Stimulated activated CD8-positive, alpha-beta memory T cell treated with anti-CD3 and anti-CD28 coated beads, Interleukin-2, amount 100 ng/mL, for 1 hour (primary cell): ENCODE measurements at places on chromosomes 3 and 15.

GRCh38 chr15:65292938-65293518 is 2.8 kb upstream of the RNU5A-1 start:
- no peak for DNase-seq

- DNase-seq: no peak
These were observed 51.9 kb upstream of the PFN2 start for GRCh38 chr3:150022381-150023238.

DNA sequence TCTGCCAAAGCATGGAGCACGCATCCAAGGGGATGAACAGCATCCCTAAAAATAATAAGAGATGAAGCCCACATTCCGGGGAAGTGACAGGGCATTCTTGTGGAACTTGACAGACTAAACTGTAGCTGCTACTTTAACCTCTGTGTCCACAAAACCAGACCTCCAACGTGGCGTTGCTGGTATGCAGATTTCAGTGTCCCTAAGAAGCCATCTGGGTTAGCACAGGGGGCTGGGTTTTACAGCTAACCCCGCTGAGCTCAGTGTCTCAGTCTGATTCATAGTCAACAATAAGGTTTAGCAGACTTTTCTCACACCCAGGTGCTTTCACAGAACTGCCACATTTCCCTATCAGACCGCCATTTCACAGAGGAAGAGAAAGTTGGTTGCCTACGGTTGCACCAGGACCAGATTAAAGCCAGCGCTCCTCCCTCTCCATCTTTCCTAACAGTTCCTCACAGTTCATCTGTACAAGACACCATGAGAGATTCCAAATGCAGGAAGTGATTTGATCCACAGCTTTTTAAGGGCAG is 61.6 kb upstream of the CTDSPL start:
- no peak for DNase-seq

DNA sequence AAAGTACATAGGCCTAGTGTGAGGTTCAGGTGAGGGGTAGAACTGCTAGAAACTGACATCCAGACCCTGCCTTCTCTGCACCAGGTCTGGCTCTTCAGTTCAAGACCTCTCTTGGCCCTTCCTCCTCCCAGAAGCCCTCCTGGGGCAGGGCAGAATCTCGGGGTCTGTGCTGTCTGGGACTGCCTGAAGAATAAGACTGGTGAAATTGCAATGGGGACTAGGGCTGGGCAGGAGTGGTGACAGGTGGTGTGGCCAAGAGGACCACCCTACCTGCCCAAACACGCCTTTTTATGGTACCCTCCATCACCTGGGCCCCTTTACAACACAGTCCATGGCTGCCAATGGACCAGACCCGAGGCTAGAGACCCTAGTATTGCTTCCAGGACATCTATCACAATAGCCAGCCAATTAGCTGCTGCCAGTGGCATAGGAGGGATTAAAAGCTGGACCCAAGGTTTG is 1.5 kb upstream of the NCKIPSD start:
- DNase-seq: no peak

DNA sequence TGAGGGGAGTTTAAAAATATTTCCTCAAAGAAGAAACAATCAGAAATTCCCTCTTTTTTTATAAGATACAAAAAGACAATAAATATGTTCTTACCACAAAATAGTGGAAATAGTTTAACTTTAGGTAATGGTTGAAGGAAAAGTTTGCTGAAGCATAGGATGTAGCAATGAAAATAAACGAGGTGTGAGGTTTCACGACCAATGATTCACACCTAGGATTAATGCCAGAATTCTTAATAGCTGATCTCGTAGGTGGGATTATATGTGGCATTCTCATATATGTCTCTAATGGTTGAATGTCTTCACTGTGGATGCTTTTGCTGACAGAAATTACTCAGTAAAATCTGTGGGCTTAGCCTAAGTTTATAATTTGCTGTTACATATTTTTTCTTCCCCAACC is 467.7 kb downstream of the FGF12 start:
- DNase-seq: no peak

GRCh38 chr3:27542476-27542875 is 58.3 kb upstream of the SLC4A7 start:
- no peak for DNase-seq

GRCh38 chr15:31371520-31372240 is 45.0 kb downstream of the KLF13 start:
- DNase-seq: no peak

- no peak for DNase-seq
These were observed 6.3 kb upstream of the SCN5A start for GRCh38 chr3:38655708-38656300.

- DNase-seq: no peak
These were observed 368.2 kb upstream of the ARHGEF26 start for GRCh38 chr3:153753035-153753434.

DNA sequence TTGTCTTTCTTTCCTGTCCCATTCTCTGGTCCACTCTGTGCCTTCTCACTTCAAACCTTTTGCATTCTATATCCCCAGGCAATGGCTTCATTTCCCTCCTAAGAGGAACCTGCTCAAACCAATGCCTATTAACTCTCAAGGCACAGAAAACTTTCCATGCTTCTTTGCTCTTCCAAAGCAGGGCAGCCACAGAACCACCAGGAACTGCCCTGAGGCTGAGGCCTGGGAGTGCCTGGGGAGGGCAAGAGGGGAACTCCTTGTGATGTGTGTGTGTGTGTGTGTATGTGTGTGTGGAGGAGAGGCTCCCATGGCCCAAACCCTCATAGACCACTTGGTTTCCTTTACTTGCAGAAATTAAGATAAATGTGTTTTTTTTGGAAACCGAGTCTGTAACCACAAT is 14.1 kb upstream of the PGPEP1L start:
- no peak for DNase-seq

DNA sequence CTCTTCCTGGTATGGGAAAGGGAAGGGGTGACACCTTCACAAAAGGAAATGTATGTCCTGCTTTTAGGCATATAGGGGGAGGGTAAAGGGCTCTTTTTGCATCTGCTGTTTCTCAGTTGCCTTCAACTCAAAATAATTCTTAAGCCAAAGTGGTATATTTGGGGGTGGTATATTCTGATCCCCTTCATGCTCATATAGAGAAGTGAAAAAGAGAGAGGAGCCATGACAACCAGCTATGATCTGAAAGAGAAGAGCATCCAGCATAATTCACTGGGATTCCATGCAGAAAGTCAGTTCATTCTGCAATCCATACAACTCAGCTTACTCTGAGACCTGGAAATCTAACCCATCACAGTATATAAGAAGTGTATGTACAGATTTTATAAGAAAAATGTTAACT is 22.3 kb downstream of the DENND6A start:
- no peak for DNase-seq

DNA sequence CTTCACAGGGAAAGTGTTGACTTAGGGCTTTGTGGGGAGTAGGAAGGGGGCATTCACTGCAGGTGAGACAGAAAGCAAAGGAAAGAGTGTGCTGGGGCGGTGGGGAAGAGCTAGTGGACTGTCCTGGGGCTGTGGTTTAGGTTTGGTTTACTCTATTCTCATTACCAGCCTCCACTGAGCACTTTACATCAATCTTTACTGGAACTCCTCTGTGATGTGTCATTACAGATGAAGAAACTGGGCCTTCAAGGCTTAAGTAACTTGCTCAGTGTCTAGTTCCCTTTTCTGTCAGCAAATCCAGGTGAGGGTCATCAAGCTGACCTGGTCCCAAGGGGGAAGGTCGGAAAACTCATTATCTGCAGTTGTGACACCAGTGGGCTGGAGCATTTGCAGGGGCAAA is 120.2 kb upstream of the PFN2 start:
- no peak for DNase-seq

DNA sequence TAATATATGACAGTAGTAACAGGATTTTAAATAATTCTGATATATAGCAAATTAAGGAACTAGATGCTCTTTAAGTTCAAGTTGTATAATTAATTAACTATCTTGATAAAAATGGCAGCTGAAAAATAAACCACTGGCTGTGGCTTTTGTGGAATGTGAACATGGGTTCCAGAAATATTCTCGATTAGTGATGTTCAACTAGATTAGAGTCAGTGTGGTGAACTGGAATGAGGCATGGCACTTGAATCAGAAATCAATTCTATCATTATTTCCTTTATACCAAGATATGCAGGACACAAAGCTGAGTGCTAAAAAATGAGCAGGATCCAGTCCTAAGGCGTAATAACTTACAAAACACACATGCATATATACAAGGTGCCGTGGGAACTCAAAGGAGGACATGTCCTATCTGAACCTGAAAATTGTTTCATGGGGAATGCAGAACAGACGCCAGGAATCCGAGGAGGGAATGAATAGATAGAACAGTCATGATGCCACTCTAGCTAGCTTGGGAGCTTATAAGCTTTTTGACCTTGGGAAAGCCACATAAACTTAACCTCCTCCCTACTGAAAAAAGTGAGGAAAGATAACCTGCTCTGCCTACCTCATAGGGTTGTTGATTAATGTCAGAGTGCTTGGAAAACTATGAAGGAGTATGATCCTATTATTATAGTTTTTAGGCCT is 402.4 kb downstream of the PLCL2 start:
- no peak for DNase-seq

- DNase-seq: no peak
These were observed 54.5 kb upstream of the MEX3B start for GRCh38 chr15:82100111-82100929.

DNA sequence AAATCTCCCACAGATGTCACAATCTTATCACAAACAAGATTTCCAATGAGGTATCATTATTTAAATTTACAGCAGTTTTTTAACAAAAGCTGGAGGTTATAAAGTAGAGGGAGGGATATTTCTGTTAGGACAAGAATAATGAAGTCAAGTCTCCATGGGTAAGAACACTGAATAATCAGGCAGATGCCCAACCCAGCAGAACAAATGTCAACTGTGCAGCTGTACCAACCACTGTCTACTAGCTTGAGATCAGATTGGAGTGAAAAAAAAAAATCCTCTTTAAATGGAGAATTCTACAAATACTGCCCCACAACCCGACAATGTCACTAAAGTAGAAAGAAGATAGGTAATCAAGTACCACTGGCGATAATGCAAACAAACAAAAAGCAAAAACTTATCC is 30.3 kb downstream of the DHX36 start:
- no peak for DNase-seq

- DNase-seq: no peak
These were observed 1076.8 kb downstream of the TBL1XR1 start for GRCh38 chr3:176120507-176120906.

- no peak for DNase-seq
These were observed 263.4 kb upstream of the ST8SIA2 start for GRCh38 chr15:92130244-92130643.

DNA sequence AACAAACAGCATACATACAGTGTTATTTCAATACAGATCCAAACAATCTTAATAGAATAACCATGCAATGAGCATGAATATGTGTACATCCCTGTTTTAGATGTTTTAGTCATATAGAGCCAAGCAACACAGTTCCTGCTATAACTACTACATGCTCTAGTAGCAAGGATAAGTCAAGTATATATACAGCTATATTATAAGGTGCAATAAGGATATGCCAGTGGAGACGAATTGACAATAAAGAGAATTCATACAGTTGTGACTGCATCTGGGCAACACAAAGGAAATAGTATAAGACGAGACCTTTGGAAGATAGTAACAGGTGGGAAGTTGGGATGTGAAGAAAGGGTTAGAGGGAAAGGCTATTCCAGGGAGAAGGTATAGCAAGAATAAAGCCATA is 103.4 kb downstream of the TPRG1 start:
- no peak for DNase-seq

GRCh38 chr3:188468662-188469061 is 314.7 kb downstream of the LPP start:
- DNase-seq: no peak

GRCh38 chr3:122189357-122189756 is 5.9 kb downstream of the CASR start:
- no peak for DNase-seq

DNA sequence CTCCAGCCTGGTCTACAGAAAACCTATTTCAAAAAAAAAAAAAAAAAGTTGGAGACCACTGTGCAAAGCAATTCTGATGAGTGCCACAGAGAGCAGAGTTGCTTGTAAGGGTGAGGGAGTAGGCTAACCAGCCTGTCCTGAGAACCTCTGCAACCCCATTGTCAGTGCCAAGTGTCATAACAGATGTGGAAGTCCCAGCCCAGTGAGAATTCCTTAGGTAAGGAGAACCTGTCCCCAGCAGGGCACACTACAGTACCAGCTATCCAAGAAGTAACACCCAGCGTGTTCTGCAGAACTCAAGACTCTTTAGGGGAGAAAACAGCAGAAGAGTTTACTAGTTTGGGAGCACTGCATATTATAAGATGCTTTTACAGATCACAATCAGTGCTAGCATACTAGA is 156.3 kb downstream of the LIPC start:
- no peak for DNase-seq

GRCh38 chr3:133237380-133237779 is 162.5 kb upstream of the BFSP2 start:
- DNase-seq: no peak

- DNase-seq: no peak
These were observed 598.9 kb downstream of the SI start for GRCh38 chr3:164479406-164479805.

DNA sequence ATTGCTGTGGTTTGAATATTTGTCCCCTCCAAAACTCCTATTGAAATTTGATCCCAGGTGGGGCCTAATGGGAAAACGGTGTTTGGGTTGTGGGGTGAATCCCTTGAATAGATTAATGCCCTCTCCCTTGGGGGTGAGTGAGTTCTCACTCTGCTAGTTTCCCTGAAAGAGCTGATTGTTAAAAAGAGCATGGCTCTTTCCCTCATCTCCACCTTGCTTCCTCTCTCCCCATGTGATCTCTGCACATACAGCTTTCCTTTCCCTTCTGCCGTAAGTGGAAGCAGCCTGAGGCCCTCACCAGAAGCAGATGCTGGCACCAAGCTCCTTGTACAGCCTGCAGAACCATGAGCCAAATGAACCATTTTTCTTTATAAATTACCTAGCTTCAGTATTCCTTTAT is 394.9 kb upstream of the WNT5A start:
- DNase-seq: no peak

- no peak for DNase-seq
These were observed 1.0 kb upstream of the NR2E3 start for GRCh38 chr15:71809346-71809745.

GRCh38 chr3:17707813-17708543 is 34.5 kb downstream of the TBC1D5 start:
- DNase-seq: no peak

DNA sequence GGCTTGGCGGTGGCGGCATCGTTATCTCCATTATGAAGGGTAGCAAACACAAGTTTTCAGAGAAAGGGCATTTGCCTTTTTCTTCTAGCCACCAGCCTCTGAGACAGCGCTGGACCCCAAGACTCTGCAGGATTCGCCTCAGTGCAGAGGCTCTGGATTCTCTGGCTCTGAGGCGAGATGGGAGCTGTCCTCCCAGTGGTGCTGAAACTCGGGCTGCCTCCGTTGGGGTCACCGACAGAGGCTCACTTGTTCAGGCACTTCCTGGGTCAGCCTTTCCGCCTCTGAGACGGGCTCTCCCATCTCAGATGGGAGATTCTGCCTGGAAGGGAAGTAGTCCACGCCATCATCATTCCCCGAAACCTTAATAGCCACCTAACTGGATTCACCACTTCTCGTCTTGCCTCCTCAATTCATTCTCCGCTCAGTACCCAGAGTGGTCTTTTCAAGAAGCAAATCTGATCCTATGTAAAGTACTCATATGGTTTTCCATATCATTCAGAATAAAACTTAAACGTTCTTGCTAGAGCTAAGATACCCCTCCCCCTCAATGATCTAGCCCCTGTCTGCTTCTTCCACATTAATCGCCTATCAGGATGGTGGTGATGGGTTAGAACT is 76.9 kb downstream of the RHCG start:
- no peak for DNase-seq
